CD14-positive monocyte (primary cell): ENCODE measurements at places on chromosomes 2 and 18.

DNA sequence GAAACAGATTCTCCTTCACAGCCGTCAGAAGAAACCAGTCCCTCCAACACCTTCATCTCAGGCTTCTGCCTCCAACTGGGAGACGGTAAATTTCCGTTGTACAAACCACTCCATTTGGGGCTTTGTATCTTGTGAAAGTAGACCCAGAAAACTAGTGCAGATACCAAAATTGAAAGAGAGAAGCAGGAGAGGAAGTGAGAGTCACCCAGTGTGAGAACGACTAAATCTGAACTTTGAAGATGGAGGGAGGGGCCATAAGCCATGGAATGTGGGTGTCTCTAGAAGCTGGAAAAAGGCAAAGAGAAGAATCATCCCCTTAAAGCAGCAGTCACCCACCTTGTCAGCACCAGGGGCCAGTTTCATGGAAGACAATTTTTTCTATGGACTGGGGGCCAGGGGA lies 88.3 kb upstream of the LRATD1 start:
- H3K27me3 ChIP-seq = no peaks in the 10 kb centered on the region
- H3K27ac ChIP-seq = no peak overlapping the region
- H3K4me3 ChIP-seq = no peak overlapping the region
- DNase-seq = no peak
- H3K4me1 ChIP-seq = no peaks in the 10 kb centered on the region

DNA sequence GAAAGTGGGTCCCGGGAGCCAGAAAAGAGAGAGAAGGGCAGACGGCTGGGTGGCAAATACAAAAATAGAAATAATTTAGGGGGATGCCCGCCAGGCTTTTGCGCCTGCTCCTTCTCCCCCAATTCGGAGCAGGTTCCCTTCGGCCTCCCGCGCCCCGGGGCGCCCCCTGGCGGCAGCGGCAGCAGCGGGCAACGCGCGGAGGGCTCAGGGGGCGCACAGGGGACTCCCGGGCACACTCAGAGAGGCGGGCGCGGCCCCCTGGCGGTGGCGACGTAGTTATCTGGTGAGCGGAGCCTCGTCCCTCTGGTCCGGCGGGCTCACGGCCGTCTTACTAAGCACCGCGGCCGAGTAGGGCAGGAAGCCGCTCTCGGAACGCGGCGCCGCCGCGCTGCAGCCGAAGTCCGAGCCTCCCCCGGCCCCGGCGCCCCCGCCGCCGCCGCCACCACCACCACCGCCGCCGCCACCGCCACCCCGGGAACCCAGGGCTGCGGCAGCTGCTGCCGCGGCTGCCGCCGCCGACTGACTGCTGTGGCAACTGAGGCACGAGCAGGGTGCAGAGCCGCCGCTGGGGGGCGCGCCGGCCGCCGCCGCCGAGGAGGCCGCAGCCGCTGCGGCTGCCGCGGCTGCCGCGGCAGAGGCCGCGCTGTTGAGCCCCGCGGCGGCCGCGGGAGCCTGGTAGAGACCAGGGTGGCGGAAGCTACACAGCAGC lies 3.8 kb downstream of the EVX2 start:
- no peak overlapping the region for H3K27ac ChIP-seq
- peaks cover 96% of the 10 kb centered on the region for H3K27me3 ChIP-seq
- peaks cover 20% of the 10 kb centered on the region for H3K4me1 ChIP-seq
- no peak for DNase-seq
- no peaks in the 10 kb centered on the region for H3K36me3 ChIP-seq

- no peak for DNase-seq
- no peak overlapping the region for H3K4me3 ChIP-seq
- H3K36me3 ChIP-seq = no peaks in the 10 kb centered on the region
- no peaks in the 10 kb centered on the region for H3K27me3 ChIP-seq
- peaks cover 4% of the 10 kb centered on the region for H3K4me1 ChIP-seq
- no peak overlapping the region for H3K27ac ChIP-seq
Observed at GRCh38 chr2:39919511-39920306, 140.7 kb upstream of the THUMPD2 start.

DNA sequence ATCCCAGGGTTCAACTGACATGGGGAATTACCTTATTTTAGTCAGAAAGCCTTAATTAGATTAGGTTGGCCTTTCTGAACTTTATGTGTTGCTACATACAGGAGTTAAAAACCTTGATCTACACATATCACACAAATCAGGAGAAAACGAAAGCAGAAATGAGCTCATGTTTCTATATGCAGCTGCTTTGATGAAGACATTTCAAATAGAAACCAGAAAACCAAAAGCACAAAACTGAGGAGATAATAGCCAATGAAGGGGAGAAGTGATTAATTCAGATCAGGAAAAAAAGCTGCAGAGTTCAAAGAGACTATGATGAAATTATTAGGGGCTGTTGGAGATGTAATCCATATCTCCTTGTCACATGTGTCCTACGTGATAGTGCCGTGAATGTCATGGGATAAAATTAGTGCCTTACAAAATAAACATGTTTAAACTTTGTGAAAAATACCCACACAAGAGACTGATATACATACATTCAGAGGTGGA lies 255.0 kb downstream of the CAMKMT start:
- H3K27ac ChIP-seq = no peak overlapping the region
- no peaks in the 10 kb centered on the region for H3K36me3 ChIP-seq
- H3K4me3 ChIP-seq = no peak overlapping the region

DNA sequence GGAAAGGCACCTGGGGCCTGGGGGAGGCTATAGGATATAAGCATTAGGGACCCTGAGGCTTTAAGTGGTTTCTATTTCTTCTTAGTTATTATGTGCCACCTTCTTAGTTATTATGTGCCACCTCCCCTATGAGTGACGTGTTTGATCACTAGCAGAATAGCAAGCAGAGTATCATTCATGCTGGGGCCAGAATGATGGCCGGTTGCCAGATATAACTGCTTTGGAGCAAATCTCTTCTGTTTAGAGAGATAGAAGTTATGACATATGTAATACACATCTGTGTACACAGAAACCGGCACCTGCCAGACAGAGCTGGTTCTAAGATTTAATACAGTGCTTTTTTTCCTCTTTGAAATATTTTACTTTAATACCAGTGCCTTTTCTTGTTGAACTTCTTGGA lies 29.4 kb downstream of the LIPG start:
- no peak overlapping the region for H3K4me3 ChIP-seq
- no peaks in the 10 kb centered on the region for H3K27me3 ChIP-seq
- H3K4me1 ChIP-seq = no peaks in the 10 kb centered on the region
- H3K27ac ChIP-seq = no peak overlapping the region
- no peaks in the 10 kb centered on the region for H3K36me3 ChIP-seq
- DNase-seq = no peak

- no peak for DNase-seq
- H3K36me3 ChIP-seq = no peaks in the 10 kb centered on the region
- H3K4me1 ChIP-seq = no peaks in the 10 kb centered on the region
- no peaks in the 10 kb centered on the region for H3K27me3 ChIP-seq
- no peak overlapping the region for H3K4me3 ChIP-seq
Observed at GRCh38 chr2:232410238-232410900, 3.7 kb downstream of the ALPG start.

DNA sequence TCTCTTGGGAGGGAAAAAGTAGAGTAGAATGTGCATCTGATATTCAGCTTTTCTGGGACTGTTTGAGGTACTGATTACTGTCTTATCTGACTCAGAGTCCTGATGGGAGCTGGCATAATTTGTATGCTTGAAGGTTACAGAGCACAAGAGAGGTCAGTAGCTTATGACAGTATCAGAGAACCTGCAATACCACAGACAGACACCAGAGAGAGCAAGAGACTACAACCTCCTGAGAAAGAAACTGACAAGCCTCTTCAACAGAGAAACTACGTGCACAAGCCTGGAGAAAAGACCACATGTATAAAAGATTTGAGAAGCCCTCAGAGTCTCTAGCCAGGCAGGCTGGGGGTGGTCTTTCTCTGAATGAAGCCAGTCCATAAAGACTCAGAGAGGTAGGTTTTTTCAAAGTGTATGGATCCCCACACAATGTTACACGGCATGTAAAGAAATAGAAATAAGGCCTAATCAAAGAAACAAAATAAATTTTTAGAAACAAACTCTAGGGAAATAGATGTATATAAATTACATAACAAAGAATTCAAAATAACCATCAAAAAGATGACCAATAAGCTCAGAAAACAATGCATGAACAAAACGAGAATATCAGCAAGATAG lies 568.3 kb downstream of the LRRTM4 start:
- H3K27me3 ChIP-seq = no peaks in the 10 kb centered on the region
- H3K27ac ChIP-seq = no peak overlapping the region
- no peak overlapping the region for H3K4me3 ChIP-seq
- DNase-seq = no peak
- no peaks in the 10 kb centered on the region for H3K36me3 ChIP-seq

GRCh38 chr2:239913636-239914417 lies 111.3 kb downstream of the NDUFA10 start:
- no peak overlapping the region for H3K4me3 ChIP-seq
- peak overlapping the region; percentile 100 for H3K27ac ChIP-seq
- peaks cover 6% of the 10 kb centered on the region for H3K36me3 ChIP-seq
- H3K4me1 ChIP-seq = peaks cover 52% of the 10 kb centered on the region

GRCh38 chr2:158776231-158776630 lies 18.9 kb upstream of the DAPL1 start:
- no peak for DNase-seq
- H3K4me1 ChIP-seq = no peaks in the 10 kb centered on the region
- H3K4me3 ChIP-seq = no peak overlapping the region
- no peaks in the 10 kb centered on the region for H3K27me3 ChIP-seq
- H3K36me3 ChIP-seq = no peaks in the 10 kb centered on the region

GRCh38 chr2:220466251-220466691 lies 838.8 kb downstream of the SLC4A3 start:
- DNase-seq = no peak
- no peaks in the 10 kb centered on the region for H3K27me3 ChIP-seq
- no peaks in the 10 kb centered on the region for H3K36me3 ChIP-seq
- no peak overlapping the region for H3K4me3 ChIP-seq

- no peak overlapping the region for H3K4me3 ChIP-seq
- no peaks in the 10 kb centered on the region for H3K36me3 ChIP-seq
- no peaks in the 10 kb centered on the region for H3K4me1 ChIP-seq
- no peaks in the 10 kb centered on the region for H3K27me3 ChIP-seq
Observed at GRCh38 chr2:100742277-100743254, 77.4 kb upstream of the NPAS2 start.

DNA sequence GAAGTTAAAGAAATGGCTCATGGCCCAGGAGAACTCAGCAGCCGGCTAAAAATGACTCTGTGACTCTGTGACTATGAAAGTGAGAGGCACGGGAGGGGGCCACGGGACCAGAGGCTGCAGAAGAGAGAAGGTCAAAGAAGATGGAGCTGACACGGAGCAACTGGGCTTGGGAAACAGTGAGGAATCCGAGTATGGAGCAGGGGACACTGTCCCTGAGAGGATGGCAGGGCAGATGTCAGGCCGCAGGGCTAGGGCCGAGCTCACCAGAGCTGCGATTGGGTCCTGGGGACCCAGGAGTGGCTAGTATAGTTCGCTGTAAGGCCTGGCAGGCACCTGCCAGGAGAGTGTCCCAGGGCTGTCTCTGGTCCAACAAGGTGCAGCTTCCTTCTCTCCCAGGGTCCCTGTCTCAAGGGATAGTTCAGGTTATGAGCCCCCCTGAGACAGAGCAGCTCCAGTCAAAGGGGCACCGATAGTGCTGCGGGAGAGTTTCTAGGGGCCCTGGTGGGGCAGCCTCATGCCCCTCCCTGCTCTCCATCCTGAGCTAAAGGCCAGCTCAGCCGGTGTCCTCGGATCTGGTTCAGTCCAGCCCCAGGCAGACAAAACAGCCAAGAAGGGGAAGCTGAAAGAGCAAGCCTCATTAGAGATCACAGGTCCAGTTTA lies 42.7 kb downstream of the CIB4 start:
- H3K27me3 ChIP-seq = no peaks in the 10 kb centered on the region
- H3K4me3 ChIP-seq = no peak overlapping the region
- H3K27ac ChIP-seq = no peak overlapping the region
- H3K4me1 ChIP-seq = no peaks in the 10 kb centered on the region
- DNase-seq = no peak

DNA sequence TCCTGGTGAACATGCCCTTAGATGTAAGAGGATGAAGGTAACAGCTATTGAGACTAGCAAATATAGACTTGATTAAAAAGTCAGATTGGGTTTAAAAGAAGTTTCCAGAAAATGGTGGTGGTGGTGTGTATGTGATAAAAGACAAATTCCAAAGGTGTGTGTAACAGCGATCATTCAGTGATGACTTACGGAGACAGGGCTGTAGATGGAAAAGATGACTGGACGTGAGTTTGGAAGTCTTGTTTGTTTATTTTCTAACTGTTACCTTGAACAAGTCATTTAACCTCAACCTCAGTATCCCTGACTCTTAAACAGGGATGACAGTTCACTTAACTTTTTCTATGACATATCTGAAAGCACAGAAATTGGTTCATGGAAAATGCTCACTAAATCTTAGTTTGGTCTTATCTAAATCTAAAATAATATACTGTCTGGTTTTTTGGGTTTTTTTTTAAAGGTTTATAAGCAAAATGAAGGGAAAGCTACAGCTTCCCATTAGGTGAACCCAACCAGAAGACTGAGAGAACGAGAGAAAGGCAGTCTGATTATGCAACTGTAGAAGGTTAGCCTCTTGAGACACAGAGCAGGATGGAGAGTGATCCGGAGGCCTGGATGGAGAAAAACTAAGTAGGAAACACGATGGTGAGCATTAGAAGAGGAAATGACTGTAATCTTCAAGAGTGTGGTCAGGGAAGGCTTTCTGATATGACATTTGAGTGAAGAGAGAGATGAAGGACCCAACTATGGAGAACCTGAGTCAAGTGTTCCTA lies 71.9 kb downstream of the TCF4 start:
- H3K27me3 ChIP-seq = no peaks in the 10 kb centered on the region
- H3K4me3 ChIP-seq = no peak overlapping the region
- no peak for DNase-seq
- no peak overlapping the region for H3K27ac ChIP-seq
- H3K4me1 ChIP-seq = peaks cover 16% of the 10 kb centered on the region

DNA sequence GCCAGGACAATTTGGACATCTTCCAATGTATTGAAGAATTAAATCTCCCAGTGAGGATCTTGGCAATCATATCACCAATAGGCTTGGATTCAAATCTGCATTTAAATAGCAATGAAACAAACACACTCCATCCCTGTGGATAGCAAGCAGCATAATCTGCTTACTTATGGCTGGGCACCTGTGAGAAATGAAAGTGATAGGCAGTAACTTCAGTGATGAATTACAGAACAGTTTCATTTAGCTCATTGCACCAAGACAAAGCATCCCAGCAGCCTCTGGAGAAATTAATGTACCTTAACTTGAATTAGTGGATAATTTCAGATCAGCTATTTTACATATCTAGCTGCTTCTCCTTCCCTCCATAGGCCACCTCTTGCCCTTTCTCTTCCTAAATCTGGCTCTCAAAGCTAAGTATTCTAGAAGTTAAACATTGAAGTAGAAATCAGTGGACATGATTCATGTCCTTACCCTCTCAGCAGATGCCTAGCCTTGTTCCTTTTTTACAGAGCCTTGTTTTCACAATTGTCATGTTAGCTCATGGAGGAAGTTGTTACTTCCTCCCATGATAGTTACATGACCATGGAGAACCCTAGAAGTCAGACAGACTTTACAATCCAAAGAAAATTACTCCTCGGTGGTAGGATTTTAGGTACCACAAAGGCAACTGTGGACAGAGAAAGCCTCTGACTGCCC lies 88.5 kb upstream of the TACR1 start:
- peak overlapping the region; percentile 61 for H3K27ac ChIP-seq
- no peak overlapping the region for H3K4me3 ChIP-seq
- no peaks in the 10 kb centered on the region for H3K27me3 ChIP-seq
- H3K36me3 ChIP-seq = no peaks in the 10 kb centered on the region
- H3K4me1 ChIP-seq = peaks cover 19% of the 10 kb centered on the region
- peak; percentile 73 for DNase-seq
